ENCODE measurements at places on chromosomes 3 and 15.
A peak's percentile ranks its signal among the peaks of the same experiment; 100 is the strongest.

DNA sequence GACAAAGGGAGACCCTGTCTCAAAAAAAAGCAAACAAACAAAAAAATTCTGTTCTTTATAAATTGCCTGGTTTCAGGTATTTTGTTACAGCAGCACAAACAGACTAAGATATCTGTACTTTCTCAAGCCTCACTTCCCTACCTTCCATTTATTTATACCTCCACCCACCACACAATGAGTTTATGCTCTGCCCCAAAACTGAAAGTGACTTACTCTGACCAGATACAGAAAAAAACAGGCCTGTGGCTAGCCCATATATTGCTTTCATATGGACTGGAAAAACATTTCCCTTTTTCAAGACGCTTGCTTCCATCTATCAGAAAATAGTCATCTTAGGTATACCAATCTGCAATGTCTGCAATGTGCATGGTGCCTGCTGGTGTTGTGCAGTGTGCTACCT, 8.7 kb upstream of the GPD1L start:
- no peak for DNase-seq

GRCh38 chr3:14146381-14147065, 21.7 kb downstream of the TMEM43 start:
- no peak for DNase-seq

GRCh38 chr3:83216919-83217594, 1455.6 kb upstream of the GBE1 start:
- DNase-seq: no peak

- DNase-seq: no peak
These were observed 9.0 kb downstream of the PIF1 start for GRCh38 chr15:64816452-64816851.

- DNase-seq: no peak
These were observed 116.0 kb downstream of the P3H2 start for GRCh38 chr3:190004656-190005055.

DNA sequence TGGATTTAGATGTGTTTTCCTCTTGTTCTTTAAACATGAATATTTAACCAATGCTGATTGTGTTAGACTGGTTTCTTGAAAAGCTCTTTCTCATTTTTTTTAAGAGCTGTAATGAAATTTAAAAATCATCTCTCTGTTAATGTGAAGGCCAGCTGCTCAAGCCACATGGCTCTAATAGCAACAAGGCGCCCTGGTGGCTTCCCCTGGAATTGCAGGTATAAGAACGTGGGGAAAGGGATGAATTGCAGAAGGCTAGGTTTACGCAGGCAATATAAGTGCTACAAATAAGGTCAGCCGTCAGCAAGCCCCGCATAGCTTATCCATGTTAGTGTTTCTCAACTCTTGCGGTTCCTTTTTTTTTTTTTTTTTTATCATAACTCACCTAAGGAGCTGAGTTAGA, 108.5 kb downstream of the SAMMSON start:
- peak; percentile 67 for DNase-seq

- no peak for DNase-seq
These were observed 132.2 kb downstream of the GREM1 start for GRCh38 chr15:32849769-32850668.

GRCh38 chr3:71299160-71299559, 284.4 kb downstream of the FOXP1 start:
- DNase-seq: peak; percentile 34

GRCh38 chr3:40189118-40189517, 120.4 kb upstream of the EIF1B start:
- no peak for DNase-seq

GRCh38 chr3:190073264-190074008, 47.3 kb downstream of the P3H2 start:
- DNase-seq: no peak

DNA sequence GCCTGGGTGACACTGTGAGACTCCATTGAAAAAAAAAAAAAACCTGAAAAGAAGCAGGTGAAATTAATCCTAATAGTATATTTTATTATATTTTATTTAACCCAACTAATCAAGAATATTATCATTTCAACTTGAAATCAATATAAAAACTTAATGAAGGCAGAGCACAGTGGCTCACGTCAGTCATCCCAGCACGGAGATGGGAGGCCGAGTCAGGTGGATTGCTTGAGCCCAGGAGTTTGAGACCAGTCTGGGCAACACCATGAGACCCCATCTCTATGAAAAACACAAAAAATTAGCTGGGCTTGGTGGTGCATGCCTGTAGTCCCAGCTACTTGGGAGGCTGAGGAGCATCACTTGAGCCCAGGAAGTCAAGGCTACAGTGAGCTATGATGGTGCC, 33.3 kb upstream of the SLC41A3 start:
- DNase-seq: no peak

DNA sequence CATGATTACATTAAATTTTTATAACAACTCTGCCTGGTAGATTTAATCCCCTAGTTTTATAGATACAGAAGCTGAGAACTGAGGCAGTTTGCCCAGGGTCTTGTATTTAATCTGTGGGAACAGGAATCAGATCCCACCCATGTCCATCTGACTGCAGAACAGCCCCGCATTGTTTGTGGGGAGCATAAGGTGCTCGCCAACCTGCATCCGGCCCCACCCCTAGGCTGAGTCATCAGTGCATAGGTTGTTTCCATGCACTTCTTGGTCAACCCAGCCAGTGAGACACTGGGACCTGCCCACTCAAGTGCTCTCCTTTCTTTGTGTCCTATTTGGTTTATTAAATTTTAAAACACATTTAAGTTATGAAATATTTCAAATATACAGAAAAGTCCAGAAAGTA, 266.2 kb downstream of the OPA1 start:
- DNase-seq: no peak

DNA sequence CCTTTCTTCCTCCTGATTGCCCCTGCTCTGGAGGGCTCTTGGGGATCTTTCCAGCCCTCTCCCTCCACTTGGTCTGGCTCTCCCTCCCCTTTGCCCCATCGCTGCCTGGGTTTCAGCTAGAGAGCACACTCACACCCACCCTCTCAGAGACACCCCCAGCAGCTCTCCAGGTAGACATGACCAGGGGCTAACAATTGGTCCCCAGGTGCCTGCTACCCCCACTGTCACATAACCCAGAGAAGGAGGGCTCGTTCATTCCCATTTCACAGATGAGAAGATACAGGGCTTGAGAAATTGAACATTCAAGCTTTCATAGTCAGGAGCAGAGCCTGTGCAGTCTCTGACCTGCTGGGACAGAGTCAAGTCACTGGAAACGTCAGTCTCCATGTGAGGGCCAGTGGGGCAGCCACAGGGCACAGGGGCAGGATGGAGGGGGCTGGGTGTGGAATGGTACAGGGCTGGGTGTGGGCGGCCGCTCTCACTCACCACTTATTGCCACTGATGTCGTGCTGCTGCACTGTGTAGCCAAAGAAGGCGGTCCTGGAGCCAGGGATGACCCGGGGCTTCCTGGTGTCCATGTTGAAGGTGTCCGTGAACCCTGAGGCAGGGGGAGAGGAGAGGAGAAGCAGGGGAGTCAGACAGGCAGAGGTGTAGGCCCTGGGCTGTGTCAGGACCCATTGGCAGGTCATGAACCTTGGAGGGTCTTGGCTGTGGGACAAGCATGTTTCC, 29.4 kb downstream of the ITGA11 start:
- DNase-seq: peak; percentile 7

DNA sequence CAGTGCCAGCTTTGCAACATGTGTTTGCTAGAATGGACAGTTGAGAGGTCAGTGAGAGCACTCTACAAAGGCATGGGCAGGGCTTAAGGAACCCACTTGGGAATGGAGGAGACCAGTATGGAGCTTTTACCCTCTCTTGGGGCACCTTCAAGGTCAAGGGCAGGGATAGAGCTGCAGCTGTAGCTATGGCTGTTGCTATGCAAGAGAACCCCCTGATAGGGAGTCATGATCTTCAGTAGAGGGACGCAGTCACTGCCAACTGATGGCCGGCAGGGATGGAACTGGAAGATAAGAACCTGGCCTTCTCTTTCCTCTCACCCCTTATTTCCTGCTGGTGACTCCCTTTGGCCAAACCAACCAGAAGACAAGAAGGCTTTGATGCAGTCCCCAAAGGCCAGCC, 40.3 kb downstream of the THSD4 start:
- no peak for DNase-seq

DNA sequence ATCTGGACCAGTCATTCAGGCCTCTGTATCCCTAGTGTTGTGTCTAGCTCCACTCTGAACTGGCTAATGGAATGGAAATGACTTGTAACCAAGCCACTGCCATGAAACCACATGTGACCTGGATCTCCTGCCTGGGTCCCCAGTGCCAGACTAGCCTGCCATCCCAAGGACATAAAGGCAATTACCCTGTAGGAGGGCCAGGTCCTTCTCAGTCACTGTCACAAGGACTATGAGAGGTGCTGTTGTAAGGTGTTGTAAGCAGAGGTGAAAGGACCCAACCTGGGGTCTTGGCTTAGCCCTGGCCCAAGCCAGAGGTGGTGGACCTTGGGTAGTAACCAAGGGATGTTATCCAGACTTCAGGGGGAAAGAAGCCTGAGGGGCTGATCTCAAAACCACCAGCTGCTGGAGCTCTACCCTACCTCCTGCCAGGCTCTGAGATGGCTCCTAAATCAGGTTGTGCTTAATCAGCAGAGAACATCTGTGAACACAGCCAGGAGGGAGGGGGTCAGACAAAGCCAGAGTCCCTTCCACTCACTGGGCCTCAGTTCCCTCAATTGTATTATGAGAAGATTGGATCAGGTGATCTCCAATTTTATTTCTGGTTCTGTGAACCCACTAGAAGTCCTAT, 15.7 kb upstream of the KLHL24 start:
- DNase-seq: no peak

- DNase-seq: no peak
These were observed 242.6 kb upstream of the THBS1 start for GRCh38 chr15:39338251-39338650.

DNA sequence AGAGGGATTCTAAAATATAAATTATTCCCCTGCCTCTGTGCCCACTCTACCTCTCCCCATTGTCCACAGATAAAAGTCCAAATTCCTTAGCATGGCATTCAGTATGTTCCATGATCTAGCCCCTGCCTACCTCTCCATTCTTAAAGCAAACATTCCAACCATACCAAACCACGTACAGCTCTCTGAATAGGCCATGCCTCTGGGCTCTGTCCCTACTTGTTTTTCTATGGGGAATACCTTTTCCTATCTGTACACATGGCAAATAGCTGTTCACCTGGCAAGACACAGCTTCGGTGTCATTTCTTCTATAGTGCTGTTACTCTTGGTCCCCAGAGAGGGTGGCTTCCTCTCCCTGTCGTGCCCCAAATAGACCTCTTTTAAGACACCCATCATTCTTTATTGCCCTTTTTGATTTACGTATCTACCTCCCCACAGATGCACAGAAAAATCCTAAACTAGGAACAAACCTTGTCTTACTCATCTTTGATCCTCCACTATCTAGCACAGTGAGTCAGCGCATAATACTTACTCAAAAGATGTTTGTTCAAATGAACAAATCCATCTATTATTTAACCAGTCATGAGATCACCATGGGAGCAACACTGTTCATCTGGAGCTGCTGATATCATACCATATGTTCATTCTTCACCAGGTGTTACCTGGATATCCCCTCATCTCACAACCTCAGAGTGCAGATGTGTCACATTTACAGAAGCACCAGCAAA, 329.8 kb downstream of the THSD4 start:
- DNase-seq: no peak

GRCh38 chr3:152325136-152325535, 56.4 kb downstream of the MBNL1 start:
- no peak for DNase-seq

GRCh38 chr3:42270561-42270960, 4.6 kb upstream of the CCK start:
- DNase-seq: no peak

- DNase-seq: no peak
These were observed 333.2 kb upstream of the TRIM42 start for GRCh38 chr3:140344601-140345205.

GRCh38 chr3:61893840-61894566, 332.6 kb downstream of the PTPRG start:
- no peak for DNase-seq

DNA sequence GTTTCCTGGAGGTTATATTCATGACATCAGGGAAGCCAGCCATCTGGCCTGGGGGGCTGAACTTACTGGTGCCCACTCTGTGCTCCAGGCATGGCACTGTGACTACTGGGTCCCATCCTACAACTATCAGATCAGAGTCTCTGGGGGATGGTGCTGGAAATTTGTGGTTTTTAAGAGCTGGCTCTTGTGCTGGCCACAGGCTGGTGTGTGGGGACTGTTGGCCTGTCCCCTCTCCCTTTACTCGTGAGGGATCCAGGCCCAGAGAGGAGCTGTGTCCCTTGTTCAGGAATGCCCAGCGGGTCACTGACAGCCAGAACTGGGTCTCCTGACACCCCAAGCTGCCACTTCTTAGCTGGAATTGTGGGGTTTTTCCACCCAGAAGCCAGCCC, 44.5 kb upstream of the SEC22A start:
- DNase-seq: no peak

- DNase-seq: no peak
These were observed 126.8 kb upstream of the CPNE4 start for GRCh38 chr3:132161608-132162007.

DNA sequence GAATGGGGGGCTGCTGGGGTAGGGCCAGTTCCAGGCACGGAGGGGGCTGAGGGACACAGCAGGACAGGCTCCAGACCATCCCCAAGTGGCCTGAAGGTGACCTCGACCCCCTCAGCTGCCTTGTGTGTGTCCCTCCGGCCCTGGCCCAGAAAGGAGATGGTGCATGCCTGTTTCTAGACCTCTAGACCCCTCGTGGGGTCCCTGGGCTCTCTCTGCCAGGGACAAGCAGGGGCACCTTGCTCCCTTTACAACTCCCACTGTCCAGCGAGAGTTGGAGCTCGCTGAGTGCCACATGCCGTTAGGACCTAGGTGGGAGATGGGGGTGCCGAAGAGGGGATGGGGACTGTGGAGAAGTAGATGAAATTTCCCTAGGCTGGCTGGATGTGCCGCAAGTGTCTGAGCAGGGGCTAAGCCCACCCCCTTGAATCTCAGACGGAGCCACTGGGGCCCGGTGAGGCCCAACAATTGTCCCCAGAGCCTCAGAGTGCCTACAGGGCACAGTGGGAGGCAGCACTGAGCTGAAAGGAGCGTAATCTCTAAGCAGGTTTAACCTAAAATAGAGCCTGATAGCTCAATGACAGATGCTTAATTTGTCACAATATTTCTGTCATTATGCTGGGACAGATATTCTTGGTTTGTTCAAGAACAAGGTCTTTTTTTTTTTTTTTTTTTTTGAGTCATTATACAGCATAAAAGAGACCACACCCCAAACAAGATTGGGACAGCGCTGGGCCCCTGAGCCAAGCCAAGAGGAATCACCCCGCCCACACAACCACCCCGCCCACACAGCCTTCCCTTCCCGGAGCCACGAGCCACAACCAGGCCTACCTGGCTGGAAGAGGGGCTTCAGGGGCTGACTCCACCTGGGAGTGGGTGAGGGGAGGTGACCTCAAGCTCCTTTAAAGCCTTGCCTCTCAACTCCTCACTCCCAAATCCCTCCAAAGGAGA, 23.6 kb upstream of the KLF13 start:
- peak; percentile 71 for DNase-seq
